ENCODE measurements at places on chromosomes 2 and 18.

- no peak for DNase-seq
Observed at GRCh38 chr18:11533942-11534496, 75.4 kb upstream of the SLC35G4 start.

GRCh38 chr18:25735459-25735858 is 355.0 kb downstream of the SS18 start:
- DNase-seq: no peak

- no peak for DNase-seq
Observed at GRCh38 chr2:155839991-155840390, 492.5 kb downstream of the NR4A2 start.

- no peak for DNase-seq
Observed at GRCh38 chr2:159973325-159973724, 89.1 kb downstream of the PLA2R1 start.

GRCh38 chr2:228059735-228060134 is 121.8 kb downstream of the SPHKAP start:
- DNase-seq: no peak

All from NCI-H2081 (cell line).